ENCODE measurements at places on chromosomes 13 and 19.

DNA sequence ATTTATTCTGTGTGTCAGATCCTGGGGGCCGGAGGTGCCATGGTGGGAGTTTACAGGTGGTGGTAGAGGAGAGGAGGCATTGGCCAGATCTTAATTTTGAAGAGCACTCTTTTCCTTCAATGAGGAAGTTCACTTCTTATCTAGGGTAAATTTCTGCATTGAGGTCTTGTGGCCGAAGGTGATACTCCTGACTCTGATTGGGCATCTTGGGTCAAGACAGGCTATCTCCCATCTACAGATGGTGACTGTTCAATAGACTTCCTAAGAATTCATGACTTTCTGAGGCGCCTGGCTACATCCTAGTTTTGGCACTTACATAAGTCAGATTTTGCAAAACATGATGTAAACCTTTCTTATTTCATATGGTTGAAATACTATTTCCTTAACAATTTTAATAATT, 135.2 kb downstream of the SUCLA2 start:
- no peak for DNase-seq

GRCh38 chr13:32025730-32026129, 5.8 kb upstream of the FRY start:
- DNase-seq: no peak

DNA sequence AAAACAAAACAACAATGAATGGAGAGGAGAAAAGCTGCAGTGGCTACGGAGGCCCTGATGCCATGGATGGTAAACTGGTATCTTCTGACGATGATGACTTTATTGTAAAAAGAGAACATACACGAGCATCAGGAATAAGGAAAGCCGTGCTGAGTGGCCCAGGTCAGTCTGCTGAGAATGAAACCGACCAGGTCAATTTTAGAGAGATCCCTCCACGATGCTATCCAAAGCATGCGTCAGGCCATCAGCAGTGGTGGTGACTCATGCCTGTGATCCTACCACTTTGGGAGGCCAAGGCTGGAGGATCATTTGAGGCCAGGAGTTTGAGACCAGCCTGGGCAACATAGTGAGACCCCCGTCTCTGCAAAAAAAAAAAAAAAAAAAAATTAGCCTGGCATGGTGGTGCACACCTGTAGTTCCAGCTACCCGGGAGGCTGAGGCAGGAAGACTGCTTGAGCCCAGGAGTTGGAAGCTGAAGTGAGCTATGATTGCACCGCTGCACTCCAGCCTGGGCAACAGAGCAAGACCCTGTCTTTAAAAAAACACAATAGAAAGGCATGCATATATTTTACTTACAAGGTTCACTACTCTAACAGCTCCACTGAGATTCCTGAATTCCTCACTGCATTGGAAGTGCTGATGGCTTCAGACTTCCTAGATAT, 62.3 kb downstream of the GADD45B start:
- no peak for DNase-seq

GRCh38 chr13:104784891-104785290, 1718.7 kb upstream of the SLC10A2 start:
- no peak for DNase-seq

GRCh38 chr19:15280048-15280725, 47.9 kb upstream of the EPHX3 start:
- no peak for DNase-seq

DNA sequence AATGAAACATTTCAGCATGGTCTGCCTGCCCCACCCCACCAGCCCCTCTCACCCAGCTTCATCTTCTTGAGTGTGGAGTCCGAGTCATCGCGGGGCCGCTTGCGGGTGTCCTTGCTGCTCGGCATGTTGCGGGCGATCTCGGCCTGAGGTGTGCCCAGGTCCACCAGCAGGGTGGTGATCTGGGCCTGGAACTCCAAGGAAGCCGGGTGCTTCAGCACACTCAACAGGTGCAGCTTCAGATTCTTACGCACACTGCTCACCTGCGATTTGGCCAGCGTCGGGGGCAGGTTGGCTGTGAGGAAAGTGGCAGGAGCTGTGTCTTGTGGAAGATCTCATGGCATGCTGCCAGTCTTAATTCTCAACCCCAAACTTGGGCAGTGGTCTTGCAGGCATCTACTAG, 20.7 kb downstream of the SYMPK start:
- no peak for DNase-seq

DNA sequence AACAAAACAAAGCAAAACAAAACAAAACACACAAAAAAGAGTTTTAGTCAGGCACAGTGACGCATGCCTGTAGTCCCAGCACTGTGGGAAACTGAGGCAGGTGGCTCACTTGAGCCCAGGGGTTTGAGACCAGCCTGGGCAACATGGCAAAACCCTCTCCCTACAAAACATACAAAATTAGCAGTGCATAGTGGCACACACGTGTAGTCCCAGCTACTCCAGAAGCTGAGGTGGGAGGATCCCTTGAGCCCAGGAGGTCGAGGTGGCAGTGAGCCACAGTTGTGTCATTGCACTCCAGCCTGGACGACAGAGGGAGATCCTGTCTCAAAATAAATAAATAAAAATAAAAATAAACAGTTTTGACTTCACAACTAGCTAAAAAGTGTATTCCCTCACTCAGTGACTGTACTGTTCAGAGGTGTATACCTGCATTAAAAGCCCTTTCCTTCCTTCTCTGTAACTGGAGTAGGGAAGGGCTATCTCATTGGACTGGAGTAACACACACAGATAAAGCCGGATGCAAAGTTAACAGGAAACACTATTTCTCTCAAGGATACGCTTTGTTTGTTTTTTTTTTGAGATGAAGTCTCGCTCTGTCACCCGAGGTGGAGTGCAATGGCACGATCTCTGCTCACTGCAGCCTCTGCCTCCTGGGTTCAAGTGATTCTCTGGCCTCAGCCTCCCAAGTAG, 3.7 kb upstream of the BAX start:
- no peak for DNase-seq

GRCh38 chr19:1259206-1259875, 9.8 kb upstream of the CIRBP start:
- peak; percentile 68 for DNase-seq

- no peak for DNase-seq
Observed at GRCh38 chr13:110242615-110243014, 64.3 kb downstream of the COL4A1 start.

DNA sequence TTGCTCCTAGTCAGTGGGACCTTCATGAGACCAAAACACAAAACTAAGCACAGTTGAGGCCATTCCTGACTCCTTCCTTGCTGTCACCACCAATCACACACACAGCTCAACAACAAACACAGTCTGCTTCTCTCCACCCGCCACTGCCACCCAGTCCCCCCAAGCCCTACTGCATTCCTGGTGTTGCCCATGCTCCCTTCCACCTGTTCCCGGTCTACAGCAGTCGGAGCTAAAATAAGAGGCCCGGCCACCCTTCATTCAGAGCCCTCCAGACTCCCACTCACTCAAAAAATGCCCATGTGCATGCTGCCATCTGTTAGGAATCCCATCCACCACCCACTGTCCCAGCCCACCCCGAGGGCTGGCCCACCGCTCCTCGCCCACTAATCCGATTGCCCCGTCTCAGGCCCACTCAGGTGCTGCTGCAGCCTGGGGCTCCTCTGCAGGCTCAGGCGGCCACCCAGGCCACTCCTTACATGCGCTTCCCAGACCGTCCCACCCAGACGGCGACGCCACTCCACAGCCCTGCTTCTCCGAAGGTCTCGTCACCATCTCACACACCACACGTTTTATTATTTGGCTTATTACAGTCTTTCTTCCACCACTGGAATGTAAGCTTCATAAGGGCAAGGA, 127.6 kb downstream of the RNF17 start:
- DNase-seq: no peak

GRCh38 chr19:49894011-49894664, 2.5 kb downstream of the IL4I1 start:
- no peak for DNase-seq

DNA sequence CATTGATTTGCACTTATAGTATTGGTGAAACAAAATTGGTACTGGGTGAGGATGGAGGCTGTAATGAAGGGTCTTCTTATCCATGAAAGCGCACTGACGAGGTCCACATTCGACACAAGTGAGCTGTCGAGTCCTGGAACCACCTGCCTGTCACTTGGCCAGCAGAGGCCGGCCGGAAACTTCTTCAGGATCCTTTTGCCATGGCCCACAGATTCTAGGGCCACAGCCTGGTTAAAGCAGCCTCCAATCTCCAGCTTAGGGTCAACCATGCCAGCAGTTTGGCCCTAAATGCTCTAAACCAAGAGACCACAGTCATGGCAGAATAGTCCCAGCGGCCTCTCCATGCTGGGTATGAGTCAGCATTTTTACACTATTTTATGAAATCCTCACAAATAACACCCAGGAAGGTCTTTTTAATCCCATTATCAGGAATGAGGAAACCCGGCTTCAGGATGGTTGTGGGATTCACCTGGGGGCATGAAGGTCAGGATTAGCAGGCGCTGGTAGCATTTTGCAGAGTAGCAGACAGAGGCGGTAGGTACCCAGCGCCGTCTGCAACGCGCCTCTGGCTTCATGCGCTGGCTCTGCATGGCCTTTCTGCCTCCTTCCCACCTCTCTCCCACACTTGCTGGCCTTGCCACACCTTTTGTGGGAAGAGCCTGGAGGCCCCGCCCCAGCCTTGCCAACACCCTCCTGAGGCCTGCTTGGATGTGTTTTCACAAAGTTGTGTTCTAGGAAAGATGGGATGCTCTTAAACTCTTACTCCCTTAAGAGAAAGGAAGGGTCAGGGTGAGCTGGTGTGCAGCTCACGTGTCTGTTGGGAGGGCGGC, 15.2 kb downstream of the GAS6 start:
- no peak for DNase-seq

DNA sequence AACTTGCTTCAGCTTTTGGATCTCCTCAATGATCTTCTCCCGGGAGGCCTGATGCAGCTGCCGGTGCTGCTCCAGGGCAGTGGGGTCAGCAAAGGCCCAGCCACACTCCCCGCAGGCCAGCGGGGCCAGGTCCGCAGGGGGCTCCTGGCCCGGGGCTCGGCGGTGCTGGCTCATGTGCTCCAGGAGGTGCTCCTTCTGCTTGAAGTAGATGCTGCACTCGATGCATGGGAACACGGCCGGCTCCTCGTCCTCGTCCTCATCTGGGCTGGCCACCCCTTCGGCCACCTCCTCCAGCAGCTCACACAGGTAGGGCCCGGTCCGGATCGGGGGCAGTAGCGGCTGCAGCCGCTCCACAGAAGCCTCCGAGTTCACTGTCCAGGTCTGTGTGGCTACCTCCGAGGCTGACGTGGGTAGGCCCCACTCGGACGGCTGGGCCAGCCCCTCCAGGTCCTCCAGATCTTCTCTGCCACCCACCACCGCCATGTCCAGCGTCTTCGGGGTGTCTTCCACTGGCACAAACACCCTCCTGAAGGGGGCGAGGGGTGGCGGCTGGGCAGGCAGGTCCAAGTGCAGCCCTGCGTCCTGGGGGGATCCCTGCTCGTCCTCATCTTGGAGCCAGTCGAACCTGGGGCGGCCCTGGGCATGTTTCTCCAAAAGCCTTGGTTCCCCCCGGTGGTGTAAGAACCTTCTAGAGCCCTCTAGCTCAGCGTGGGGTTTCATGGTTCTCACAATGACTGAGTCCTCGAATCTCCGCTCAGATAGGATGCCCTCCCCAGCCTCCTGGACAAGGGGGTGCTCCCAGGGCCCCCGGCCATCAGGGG, 9.7 kb downstream of the WIZ start:
- no peak for DNase-seq

GRCh38 chr13:76822698-76823267, 63.4 kb downstream of the KCTD12 start:
- DNase-seq: peak; percentile 64

DNA sequence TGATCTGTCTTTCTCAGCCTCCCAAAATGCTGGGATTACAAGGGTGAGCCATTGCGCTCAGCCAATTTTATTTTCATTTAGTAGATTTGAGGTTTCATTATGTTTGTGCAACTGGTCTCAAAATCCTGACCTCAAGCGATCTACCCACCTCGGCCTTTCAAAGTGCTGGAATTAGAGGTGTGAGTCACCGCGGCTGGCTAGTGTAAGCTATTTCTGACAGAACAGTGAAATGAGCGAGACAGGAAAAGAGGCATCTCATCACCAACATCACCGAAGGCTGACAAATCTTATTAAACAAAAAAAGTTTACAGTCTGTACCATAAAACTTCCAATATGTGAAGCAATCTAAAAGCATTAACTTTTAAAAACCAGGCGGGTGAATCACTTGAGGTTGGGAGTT, 12.2 kb upstream of the ZNF888 start:
- no peak for DNase-seq

GRCh38 chr19:19997656-19998268, 41.5 kb downstream of the ZNF682 start:
- no peak for DNase-seq

- DNase-seq: no peak
Observed at GRCh38 chr19:53982611-53983010, 8.8 kb upstream of the CACNG6 start.

- DNase-seq: peak; percentile 26
Observed at GRCh38 chr13:23020246-23020843, 160.4 kb upstream of the SGCG start.

DNA sequence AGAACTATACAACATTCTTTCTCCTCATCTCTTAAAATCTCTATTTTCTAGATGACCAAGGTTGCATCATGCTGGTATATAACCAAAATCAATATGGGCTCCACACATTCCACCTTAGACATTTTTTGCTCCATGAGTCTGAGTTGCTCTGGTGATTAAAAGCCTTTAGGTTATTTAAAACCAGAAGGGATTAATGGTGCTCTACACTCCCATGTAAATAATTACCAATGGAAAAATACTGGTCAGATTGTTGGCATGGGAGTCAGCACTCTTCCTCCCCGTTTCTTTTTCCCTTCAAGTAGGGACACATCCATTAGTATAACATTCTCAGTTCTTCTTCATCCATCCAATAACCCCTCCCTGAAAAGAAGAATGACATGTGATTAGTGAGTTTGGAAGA, 747.7 kb downstream of the PCDH17 start:
- no peak for DNase-seq

DNA sequence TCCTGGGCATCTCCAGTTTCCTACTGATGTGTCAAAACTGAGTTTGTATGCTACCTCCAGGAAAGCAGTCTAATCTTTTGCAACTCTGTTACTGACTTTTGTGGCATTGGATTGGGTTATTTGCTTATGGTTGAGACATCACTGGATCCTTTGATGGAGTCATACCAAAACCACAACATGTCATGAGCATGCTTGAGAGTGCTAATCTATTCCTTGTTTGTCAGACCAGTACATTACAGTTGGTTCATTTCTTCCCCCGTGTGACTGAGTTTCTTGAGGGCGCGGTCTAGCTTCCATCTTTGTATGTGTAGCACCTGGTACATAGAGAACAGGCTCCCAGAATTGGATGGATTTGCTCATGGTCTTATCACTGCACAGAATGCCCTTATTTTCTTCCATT, 43.2 kb downstream of the SUGT1 start:
- peak; percentile 5 for DNase-seq

- peak; percentile 16 for DNase-seq
Observed at GRCh38 chr13:52980695-52981094, 47.9 kb upstream of the OLFM4 start.

GRCh38 chr13:45846681-45847080, 4.9 kb downstream of the SIAH3 start:
- no peak for DNase-seq

DNA sequence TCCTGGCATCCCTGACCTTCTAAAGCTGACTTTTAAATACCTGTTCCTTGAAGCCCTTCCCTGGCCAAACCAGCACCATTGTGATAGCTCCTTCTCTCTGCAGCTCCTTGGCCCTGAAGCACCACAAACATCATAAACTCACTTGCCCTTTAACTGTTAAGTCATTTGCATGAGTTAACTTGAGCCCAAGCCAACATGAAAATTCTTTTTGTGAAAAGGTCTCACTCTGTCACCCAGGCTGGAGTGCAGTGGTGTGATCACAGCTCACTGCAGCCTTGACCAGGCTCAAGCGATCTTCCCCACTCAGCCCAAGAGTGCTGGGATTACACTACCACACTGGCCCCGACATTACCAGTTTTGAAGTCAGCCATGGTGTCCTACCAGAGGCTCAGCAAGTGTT, 87.8 kb downstream of the ZIC5 start:
- no peak for DNase-seq
